Central memory CD4-positive, alpha-beta T cell (primary cell): ENCODE measurements at places on chromosomes 12 and 14.

DNA sequence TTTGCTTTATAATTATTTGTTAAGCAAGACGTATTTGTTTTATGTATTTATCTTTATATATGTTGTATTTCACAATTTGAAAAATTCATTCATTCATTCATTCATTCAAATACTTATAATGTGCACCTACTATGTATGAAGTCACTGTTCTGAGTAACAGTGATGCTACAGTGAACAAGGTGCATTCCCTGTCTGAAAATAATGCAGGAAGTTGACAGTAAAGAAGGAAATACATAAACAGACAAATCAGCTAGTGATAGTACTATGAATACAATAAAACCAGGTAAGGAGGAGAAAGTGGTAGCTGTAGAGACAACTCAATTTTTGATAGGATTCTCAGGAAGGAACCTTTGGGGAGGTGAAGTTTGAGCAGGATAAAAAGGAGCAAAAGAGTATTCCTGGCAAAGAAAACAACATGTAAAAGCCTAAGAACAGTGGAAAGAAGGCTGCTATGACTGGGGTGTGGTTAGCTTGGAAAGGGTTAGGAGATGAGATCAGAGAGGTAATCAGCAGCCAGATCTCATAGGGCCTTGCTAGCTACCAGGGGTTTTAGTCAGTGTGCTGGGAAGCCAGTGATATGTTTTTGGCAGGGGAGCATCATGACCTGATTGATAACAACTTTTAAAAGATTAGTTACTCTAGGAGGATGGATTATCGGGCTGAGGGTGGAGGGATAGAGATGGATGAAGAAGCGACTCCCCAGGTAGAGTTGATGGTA, 17.4 kb downstream of the BICDL1 start:
- DNase-seq, result no peak

- DNase-seq, result no peak
These were observed 275.2 kb downstream of the FBXL14 start for GRCh38 chr12:1319212-1319611.

GRCh38 chr14:25122211-25122610, 72.3 kb upstream of the STXBP6 start:
- no peak for DNase-seq

GRCh38 chr12:108646600-108647579, 13.2 kb upstream of the SELPLG start:
- no peak for DNase-seq

- DNase-seq, result no peak
These were observed 266.4 kb downstream of the RPS29 start for GRCh38 chr14:49319810-49320209.

- DNase-seq, result no peak
These were observed 668 bp downstream of the TMEM260 start for GRCh38 chr14:56580221-56580711.

- no peak for DNase-seq
These were observed 104.8 kb upstream of the DIO3 start for GRCh38 chr14:101456246-101457175.

GRCh38 chr12:53330671-53331070, 5.5 kb downstream of the SP7 start:
- DNase-seq, result no peak

DNA sequence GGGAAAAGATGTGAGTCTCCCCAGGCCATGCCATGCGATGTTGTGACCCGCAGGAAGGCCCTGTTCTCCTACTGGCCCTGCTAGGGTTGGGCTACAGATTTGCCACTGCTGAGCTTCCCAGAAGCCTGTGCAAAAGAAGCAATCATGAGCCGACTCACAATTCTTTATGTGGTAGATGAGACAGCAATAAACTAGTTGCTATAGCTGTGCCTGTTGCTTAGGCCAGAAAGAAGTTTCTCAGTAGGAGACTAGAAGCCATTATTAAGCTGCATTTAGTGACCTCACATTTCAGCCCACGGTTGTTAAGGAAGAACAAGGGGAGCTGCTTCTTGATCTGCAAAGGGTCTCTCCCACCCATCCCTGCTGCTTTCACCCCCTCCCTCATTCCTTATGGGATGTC, 239.4 kb upstream of the CRY1 start:
- no peak for DNase-seq

GRCh38 chr14:49767270-49767570, 733 bp upstream of the KLHDC2 start:
- DNase-seq, result no peak

- no peak for DNase-seq
These were observed 35.9 kb downstream of the ALDH1L2 start for GRCh38 chr12:105048315-105048714.
